Omental fat pad (tissue), 4 donors: ENCODE measurements at places on chromosomes 2 and 18.

- no peak for DNase-seq
Measured at GRCh38 chr2:200365209-200365608, 58.7 kb downstream of the SPATS2L start.

DNA sequence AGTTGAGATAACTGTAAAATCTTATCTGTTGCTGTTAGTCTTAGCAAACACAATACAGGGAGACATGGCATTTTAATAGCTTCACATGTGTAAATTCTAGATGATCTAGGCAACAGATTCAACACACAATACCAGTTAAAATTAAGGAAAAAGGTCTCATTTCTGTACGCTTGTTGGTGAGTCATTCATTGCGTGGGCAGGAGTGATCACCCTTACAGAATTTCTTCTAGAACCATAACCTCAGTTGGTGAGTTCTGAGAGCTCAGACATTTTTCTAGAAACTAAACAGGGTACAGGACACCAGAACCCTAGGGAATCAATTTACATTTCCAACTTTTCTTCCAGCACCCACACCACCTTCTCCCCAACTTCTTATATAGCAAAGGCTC lies 81.9 kb downstream of the SLC8A1 start:
- no peak for DNase-seq

DNA sequence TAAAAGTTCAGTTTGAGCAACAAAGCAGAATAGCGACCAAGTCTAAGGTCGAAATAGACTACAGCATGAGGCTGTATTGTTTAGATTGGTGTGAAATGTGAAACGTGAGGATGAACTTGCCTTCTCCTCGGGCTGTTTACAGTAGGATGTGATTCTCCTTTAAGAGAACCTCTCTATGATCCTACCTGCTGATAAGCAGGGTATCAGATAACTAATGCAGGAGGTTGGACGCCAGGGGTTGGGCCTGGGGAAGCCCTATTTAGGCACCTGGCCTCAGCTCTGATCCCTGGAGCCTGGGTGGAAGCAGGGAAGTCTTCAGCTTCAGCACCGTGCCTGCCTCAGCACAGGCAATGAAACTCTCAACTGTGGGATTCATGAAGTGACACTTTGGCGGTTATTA lies 11.4 kb downstream of the CRYGD start:
- DNase-seq = no peak

GRCh38 chr2:38653715-38654527 lies 12.0 kb upstream of the GALM start:
- DNase-seq = no peak

DNA sequence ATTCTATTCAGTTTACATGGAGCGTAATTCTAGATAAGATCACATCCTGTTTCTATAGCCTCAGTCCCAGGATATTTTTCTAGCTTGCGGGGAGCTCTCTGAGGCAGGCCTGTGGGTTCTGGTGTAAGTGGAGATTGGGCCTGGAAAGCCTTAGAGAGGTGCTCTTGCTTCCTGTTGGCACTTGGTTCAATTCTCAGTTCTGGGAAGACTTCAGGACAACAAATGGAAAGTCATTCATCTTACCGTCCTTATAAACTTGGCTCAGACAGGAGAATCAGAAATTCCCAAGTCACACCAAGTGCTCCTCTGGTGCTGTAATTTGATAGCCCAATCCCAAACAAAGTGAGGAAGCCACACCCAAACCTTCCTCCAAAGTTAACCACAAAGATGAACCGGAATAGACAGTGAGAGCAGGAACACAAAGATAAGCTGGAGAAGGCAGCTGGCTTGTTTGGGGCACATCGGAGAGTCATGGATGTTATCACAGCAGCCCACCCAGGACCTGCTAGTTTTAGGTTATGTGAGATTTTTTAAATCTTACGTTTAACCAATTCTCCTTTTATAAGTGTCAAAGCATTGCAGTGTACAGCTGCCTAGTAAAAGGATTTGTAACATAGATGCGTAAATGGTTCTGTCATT lies 144.3 kb upstream of the MAP3K20 start:
- no peak for DNase-seq

GRCh38 chr2:146324951-146325350 lies 1519.9 kb upstream of the ACVR2A start:
- no peak for DNase-seq

- no peak for DNase-seq
Measured at GRCh38 chr18:30687501-30687900, 355.0 kb downstream of the DSC3 start.

GRCh38 chr2:124524155-124524915 lies 499.2 kb downstream of the CNTNAP5 start:
- no peak for DNase-seq

DNA sequence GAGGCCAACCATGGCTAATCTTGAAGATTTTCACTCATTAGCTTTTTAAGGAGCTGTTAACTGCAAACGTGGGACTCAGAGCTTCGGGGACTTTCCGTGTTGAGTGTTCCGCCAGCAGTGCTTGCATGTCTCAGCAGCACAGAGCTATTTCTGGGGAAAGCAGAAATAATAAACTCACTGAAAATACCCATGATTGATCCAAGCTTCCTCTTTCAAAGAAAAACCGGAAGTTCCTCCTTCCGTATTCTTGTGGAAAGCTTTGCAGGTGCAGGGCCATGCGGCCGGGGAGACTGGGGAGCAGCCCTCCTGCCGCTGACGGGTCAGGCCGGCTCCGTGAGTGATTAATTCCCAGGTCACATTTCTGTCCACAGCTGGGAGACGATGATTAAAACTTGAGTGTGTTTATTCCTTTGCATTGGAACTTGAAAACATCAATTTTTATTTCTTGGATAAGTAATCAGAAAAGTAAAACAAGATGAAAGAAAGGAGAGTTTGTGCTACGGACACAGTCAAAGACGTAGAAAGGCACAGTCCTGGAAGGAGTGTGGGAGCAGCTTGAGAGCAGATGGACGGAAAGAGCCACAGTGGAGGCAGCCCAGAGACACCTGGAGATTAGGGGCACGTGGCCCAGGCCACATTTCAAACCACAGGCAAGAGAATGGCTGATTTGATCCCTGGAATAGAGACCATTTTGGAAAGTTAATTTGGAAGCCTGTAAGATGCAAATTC lies 54.2 kb upstream of the CTDP1 start:
- DNase-seq = no peak

- no peak for DNase-seq
Measured at GRCh38 chr2:19187323-19188020, 171.0 kb downstream of the OSR1 start.

DNA sequence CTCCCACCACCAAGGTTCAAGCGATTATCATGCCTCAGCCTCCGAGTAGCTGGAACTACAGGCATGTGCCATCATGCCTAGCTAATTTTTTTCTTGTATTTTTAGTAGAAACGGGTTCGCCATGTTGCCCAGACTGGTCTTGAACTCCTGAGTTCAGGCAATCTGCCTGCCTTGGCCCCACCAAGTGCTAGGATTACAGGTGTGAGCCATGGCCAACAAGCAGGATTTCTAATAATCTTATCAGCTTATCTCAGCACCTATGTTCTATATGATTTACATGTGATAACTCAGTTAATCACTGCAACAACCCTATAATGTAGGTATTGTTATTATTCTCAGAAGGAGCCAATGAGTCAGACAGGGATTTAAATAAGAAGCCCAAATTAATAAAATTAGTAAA lies 80.3 kb downstream of the GORASP2 start:
- no peak for DNase-seq

- DNase-seq = no peak
Measured at GRCh38 chr2:235923859-235924674, 244.1 kb downstream of the GBX2 start.

DNA sequence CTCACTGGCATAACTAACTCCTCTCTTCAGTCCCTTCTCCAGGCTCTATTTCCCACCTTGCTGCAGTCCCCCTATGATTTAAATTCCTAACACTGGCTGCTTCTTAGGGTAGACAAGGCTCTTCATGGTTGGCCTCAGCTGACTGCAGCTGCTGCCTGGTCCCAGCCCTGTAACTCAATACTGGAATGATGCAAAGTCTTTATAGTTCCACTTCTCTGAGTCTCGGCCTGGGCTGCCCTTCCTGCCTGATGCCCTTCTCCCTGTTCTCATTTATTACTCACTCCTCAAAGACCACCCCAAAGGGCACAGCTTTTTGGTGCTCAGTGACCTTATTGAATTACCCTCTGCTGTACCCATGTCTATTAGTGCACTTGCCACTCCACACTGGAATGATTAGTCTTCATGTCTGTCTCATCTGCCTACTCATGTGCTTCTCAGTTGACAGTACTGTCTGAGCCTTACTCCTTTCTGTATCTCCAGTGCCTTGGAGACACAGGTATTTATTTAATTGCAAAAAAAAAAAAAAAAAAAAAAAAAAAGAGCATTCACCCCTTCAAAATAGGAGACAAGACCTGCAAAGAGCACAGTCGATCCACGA lies 199.4 kb upstream of the REV1 start:
- no peak for DNase-seq

DNA sequence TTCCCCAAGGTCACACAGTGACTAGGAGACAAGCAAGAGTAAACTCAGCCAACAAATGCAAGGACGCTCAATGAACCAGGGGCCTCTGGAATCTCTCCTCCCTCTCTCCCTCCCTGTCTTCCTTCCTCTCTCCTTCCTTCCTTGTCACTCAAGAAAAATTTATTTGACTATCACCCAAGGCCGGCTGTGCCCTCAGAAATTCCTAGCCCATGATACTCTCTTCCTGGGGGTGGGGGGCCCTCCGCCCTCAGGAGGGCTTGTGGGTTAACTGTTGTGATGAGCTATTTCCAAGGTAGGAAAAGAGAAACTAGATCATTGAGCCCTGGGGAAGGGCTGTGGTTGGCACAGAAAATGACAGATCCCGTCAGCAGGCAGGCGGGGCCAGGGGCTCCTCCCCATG lies 21.7 kb downstream of the INHBB start:
- no peak for DNase-seq

DNA sequence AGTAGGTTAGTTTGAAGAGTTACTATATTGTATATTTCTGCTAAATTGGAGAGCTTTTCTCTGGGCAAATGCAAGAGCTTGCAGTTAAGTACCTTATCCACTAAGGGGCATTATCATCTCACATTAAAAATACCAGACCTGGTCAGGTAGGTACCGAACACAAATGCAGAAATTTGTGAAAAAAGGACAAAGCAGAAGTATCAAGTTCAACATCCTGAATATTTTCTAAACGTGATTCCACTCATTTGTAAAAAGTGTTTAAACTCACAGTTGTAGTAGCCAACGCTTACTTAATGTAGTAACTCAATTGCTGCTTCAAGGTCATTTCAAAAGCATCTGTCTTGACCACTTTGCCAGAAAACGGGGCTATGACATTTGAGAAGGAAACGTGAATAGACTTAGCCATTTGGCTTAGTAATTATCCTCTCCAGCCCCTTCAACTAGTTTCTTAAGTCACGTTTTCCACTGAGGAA lies 52.1 kb downstream of the CYRIA start:
- no peak for DNase-seq

DNA sequence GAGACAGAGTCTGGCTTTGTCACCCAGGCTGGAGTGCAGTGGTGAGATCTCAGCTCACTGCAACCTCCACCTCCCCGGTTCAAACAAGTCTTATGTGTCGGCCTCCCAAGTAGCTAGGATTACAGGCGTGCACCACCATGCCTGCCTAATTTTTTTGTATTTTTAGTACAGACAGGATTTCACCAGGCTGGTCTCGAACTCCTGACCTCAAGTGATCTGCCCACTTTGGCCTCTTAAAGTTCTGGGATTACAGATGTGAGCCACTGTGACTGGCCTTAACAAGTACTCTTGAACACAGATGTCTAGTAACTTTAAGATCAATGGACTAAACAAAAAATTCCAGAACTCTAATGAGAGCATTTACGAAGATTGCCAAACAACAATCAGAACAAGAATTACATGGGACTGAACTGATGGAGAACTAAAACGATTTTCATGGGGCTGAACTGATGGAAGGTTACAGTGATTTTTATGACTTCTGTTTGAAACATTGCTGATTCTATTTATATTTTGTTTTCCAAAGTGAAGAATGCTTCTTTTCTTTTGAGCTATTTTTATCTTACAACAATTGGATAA lies 46.5 kb upstream of the ST3GAL5 start:
- DNase-seq = no peak

DNA sequence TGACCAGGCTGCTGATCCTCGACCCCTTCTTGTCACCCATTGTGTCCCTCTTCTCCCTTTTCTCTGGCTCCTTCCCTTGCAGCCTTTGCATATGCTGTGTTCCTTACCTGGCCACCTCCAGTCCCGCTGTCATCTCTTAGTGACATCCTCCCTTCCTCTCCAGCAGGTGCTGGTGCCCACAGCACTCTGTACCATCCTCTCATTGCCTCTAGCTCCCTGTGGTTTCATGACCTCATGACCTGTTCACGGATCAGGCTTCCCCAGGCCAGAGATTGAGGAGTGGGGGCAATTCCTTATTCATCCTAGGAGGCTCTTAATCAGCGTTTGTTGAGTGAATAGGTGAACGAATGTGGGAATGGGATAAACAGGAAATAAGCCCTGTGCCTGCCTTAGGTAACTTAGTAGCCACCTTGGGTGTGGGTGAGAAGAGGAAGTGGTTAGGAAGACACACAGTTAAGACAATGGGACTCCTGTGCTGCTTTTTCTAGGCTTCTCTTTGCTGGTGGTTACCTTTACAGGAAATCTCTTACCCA lies 35.5 kb downstream of the ITGA6 start:
- no peak for DNase-seq

- no peak for DNase-seq
Measured at GRCh38 chr2:167240671-167241070, 352.4 kb downstream of the XIRP2 start.

DNA sequence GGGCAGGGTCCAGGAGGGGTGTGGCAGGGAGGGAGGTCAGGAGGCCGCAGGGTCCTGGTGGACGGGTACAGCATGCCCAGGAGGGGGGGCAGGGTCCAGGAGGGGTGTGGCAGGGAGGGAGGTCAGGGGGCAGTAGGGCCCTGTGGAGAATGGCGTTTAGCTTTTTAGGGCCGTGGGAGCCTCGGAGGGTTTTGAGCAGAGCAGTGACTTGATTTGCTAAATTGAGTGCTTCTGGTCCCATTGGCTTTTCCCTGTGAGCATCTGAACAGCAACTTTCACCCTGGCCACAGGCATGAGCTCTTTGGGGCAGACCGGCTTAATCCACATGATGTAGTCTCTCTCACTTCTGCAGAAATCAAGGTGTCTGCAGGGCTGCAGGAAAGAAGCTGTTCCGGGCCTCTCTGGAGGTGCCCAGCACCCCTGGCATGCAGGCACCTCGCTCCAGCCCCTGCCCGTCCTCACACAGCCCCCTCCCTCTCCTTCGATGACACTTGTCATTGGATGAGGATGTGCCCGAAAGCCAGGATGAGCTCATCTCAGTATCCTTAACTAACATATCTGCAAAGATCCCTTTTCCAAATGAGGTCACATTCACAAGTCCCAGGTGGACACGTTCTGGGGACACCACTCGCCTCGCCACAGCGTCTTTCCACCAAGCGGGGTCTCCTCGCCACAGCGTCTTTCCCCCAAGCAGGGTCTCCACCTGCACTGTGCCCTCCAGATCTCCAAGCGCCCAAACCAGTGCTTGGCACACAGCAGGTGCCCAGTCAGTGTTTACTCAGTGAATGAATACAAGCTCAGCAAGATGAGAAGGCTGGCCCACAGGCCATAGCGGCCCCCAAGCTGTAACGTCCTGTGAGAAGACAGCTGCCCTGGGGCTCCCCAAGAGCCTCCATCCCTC lies 94.0 kb downstream of the NDUFA10 start:
- DNase-seq = no peak
